ENCODE measurements at places on chromosomes 2 and 18.

DNA sequence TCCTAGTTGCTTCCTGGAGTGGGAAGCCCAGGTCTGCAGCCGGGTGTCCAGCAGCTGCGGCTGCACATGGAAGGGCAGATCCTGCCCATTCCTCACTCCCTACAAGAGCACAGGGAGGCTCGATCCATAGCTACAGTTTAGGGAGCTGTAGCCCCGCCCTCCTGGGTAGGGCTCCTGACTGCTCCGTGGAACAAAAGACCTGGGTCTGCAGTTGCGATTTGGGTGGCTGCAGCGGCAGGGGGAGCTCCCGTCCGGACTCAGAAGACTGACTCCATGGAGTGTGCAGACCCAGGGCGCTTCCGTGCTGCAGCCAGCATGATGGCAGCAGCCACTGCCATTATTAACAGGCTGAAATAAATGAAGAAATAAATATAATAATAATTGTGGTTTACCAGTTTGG is 157.3 kb downstream of the CTNNA2 start:
- no peak for DNase-seq

- DNase-seq: no peak
These were observed 115.1 kb upstream of the FAM136A start for GRCh38 chr2:70417011-70417410.

DNA sequence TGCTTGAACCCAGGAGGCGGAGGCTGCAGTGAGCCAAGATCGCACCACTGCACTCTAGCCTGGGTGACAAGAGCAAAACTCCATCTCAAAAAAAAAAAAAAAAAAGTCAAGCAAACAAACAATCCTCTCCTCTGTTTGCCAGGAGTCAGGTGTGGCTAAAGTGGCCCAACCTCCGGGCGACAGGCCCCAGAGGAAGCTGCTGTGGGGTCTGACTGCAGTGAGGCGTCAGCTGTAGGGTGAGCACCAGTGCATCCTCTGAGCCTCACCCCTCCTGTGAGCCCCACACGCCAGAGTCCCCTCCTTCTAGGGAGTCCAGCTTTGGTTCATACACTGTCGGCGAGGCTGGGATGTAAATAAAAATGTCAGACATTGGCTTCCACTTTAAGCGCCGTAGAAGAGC is 76.5 kb upstream of the HS6ST1 start:
- DNase-seq: no peak

GRCh38 chr2:40279001-40279400 is 172.9 kb downstream of the SLC8A1 start:
- DNase-seq: no peak

DNA sequence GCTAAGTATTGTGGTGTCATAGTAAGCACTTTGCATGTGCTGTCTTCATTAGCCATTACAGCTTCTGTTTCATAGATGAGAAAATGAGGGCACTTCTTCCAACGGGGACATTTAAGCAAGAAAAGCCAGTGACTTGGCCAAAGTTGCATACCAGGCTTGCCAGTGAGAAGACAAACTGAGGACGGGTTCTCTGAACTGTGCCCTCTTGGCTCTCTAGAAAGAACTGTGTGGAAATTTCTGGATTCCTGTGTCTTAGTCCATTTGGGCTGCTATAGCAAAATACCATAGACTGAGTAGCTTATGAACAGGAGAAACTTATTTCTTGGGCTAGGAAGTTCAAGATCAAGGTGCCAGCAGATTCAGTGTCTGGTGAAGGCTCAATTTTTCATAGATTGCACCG is 13.3 kb downstream of the CTIF start:
- DNase-seq: no peak

DNA sequence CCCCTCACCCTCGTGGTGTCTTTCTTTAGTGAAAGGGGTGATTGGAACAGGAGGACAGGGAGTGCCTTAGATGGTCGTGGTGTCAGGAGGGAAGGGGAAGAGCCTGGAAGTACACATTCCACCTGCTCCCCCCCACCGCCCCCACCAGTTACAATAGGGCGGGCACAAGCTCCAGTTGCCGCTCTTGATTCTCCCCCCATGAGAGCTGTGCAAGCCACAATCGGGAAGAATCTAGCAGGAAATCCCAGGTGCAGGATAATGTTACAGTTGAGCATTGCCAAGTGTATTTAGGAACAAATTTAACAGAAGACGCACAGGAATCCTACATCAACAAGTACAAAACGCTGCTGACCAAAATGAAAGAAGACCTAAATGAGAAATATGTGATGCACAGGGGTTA is 73.6 kb downstream of the ASAP2 start:
- no peak for DNase-seq

DNA sequence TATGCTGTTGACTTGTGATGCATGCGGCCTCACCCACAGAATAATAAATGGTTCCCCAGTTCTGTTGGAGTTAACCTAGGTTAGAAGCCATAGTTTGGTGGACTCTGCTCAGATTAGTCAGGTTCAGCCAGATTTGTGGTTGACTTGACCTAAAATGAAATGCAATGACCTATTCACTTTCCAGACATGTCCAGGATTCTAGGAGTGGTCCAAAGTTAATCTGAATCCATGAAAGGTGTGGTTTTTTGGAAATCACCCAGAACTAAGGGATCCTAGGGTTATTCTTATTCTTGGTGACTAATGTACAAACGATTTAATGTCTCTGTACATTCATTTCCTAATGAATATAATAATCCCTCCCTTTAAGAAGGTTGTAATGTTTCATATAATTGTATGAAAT is 88.9 kb upstream of the RBBP8 start:
- DNase-seq: no peak

- no peak for DNase-seq
These were observed 35.9 kb upstream of the TFPI start for GRCh38 chr2:187590175-187590574.

DNA sequence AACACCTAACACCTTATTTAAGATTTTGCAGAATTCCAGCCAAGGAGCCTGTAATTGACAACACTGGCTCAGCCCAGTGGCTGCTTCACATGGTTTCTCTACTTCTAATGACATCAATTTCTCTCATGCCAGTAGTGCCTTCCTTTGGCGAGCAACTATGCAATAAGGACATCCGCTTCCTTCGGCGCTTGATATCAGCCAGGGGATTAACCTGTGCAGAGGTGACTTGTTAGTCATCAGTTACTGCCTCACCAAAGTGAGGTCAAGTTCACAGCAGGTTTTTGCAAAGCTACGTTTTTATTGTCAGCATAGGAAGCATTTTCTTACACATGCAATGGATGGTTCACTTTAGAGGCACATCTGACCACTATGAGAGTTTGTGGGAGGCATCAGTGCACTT is 24.0 kb upstream of the EDAR start:
- no peak for DNase-seq

- DNase-seq: no peak
These were observed 163.4 kb upstream of the NOSTRIN start for GRCh38 chr2:168639018-168639417.

GRCh38 chr2:43267381-43267780 is 41.0 kb upstream of the ZFP36L2 start:
- no peak for DNase-seq

- no peak for DNase-seq
These were observed 186.5 kb upstream of the ID2 start for GRCh38 chr2:8495189-8495989.

GRCh38 chr2:67950018-67950417 is 112.8 kb downstream of the C1D start:
- DNase-seq: no peak

GRCh38 chr2:23436346-23437098 is 51.5 kb downstream of the KLHL29 start:
- no peak for DNase-seq

DNA sequence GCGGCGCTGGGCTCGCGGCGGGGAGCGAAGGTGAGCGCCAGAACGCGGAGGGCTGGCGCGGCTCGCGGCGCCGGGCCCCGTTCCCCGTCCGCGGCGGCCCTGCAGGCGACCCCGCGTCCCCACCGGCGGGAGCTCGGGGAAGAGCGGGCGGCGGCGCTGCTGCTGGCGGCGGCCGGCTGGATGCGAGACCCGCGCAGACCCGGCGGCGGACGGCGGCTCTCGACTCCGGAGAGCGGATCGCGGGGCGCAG is 213 bp downstream of the DOK6 start:
- DNase-seq: no peak

GRCh38 chr2:187354661-187355060 is 93.4 kb downstream of the CALCRL start:
- no peak for DNase-seq

- no peak for DNase-seq
These were observed 517.7 kb upstream of the MYT1L start for GRCh38 chr2:2848621-2849333.
